ENCODE measurements at places on chromosomes 7 and 10.
A peak's percentile ranks its signal among the peaks of the same experiment; 100 is the strongest.

- DNase-seq: no peak
Observed at GRCh38 chr10:127221281-127221680, 24.9 kb upstream of the INSYN2A start.

DNA sequence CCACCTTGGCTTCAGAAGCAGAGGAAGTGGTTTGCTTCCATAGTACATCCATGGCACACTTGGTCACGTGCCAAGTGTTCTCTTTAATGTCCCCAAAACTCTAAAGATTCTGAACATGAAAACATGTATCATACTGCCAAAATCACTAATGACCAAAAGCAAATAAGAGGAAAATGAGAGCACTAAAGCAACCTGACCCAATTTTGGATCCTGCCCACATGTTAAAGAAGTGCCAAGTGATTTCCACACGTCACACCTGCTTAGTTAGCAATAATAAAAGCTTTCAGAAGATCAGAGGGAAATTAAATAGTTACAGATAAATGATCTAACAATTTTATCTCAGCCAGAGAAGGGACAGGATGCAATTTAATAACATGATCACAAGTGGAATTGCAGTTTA is 1170.0 kb downstream of the XPNPEP1 start:
- DNase-seq: no peak

DNA sequence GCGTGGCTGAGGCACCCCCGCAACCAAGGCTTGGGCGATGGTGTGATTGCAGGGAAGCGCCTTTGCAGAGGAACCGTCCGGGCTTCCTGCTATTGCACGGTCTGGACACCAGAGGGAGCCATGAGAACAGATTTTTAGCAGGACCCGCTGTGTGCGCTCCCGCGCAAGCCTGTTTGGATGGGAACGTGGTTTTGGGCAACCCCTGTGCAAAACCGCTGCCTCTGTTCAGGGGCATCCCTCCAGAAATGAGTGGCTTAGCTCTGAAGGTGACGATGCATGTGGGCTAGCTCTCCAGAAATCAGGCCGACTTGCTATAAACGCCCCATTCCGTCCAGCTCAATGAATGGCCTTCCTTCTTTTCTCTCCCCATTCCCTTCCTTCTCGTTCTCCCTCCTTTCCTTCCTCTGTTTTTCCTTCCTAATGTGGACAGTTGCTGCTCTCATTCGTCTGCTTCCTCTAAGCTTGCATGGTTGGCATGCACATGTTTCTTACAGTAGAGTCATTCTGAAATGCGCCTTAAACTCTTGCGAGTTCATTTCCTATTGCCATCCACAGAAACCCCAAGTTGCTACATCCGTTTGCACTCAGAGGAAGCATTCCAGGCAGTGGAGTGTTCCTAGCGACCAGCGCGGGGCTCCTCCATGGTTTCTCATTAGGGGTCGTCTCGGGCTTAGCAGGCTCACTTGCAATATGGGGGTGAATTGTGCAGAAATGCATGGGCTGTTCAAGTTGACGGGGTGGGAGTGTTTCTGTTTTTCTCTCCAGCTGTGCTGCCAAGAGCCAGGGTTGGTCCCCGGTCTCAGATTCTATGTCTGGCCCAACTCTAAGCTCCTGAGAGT is 302.5 kb upstream of the GALNT17 start:
- peak; percentile 91 for DNase-seq

- DNase-seq: no peak
Observed at GRCh38 chr7:81560708-81561107, 209.1 kb downstream of the HGF start.

- DNase-seq: no peak
Observed at GRCh38 chr10:89278034-89278535, 23.8 kb upstream of the IFIT2 start.

DNA sequence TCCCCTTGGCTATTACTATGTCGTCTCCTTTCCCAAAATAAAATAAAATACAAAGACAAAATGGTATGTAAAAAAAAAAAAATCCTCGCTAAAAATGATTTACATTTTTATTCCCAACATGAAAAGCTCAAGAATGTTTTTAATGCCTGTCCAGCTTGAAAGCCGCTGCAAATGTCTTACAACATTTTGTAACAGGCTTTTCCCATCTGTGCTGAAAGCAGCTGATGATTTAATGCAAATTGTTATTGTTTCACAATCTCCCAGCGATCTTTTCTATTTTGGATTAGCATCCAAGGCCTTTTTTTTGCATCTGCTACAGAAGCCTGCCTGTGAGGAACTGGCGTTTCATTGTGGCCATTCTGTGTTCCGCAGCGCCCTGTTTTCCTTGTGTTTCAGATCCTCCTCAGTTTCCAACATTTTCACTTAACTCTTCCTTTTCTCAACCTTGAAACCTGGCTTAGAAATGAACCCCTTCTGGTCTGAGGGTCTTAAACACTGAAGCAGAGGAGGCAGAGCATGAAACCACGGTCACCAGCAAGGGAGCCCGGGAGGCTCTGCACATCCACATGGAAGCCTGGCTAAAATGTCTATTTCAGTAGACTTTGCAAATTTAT is 712.1 kb downstream of the PARD3 start:
- DNase-seq: no peak
